Hepatic stellate cell (primary cell): ENCODE measurements at places on chromosomes 4 and X.

DNA sequence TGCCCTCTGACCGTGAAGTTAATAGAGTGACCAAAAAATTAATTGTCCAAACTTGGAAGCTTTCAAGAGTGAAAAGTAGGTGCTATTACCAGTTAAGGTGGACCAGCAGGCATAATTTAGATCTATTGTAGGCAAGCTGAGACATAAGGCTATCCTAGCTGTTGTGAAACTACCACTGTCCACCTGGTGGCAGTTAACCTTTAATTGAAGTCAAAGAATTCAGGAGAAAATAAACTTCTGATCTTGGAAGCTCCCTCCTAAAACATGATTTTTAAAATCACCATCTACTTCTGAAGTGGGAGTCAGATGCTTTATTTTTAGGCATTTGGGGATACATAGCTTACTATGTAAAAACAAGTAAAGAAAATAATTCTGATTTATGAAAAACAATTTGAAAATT, 636.3 kb upstream of the HTR2C start:
- no peak for DNase-seq

DNA sequence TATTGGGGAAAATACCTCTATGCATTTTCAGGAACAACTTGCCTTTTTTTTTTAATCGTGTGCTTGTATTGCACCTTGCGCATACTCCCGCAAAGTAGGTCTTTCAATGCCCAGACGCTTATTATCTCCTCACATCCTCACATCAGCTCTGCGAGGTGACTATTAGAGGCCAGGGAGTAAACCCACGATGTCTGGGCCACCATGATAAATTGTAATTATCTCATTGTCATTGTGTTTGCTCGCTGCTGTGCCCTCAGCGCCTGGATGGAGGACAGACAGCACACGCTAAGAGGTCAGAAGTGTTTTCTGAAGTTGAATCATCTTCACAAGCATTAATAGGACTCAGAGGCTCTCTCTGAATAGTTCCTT, 1.0 kb upstream of the RELL1 start:
- DNase-seq, result no peak

- no peak for DNase-seq
Measured at GRCh38 chr4:75144475-75144874, 211.6 kb downstream of the PARM1 start.

DNA sequence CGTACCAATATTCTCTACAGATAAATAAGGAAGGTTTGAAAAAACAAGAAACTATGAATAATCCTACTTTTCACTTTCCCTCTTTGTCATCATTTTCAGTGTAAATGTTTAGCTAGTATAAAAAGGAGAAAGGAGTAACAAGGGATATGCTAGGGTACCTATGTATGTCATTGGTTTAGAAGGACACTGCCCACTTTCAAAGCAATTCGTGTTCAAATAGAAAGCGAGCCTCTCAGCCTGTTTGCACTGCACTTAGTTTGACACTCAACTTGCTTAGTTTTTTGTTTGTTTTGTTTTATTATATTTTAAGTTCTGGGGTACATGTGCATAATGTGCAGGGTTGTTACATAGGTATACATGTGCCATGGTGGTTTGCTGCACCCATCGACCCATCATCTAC, 21.6 kb upstream of the RXFP1 start:
- no peak for DNase-seq

GRCh38 chrX:8846266-8846665, 45.1 kb upstream of the FAM9A start:
- no peak for DNase-seq

DNA sequence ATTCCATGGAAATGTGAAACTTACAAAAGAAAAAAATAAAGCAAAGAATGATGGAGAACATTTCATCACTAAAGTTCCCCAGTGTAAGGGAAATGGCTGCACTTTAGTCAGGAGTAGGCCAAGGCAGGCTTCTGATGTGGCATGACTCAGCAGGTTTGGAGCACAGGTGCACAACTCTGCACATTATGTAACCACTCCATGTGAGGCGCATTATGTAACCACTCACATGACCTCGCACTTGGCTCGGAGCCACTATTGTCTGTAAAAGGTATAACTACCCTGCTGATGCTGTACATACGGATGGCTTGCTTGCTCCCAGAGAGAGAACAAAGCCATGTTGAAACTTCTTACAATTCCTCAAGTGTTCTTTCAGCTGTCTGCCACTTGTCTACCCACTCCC, 727.6 kb downstream of the TRAM1L1 start:
- DNase-seq, result no peak
